Liver (tissue), 10 donors: ENCODE measurements at places on chromosomes 4 and X. TPM values are rescaled to one million over a fixed set of nuclear protein-coding genes. Genes with fewer than 3 reads are reported as not detected.

- no peak for DNase-seq
Observed at GRCh38 chr4:77699731-77700210, 94.2 kb downstream of the CXCL13 start.

The NUDT9 gene
- 9.2 TPM for total RNA-seq

- no peak for DNase-seq
Observed at GRCh38 chr4:1413204-1413663, 7.0 kb upstream of the NKX1-1 start.

GRCh38 chr4:150680651-150681050 lies 98.7 kb downstream of the MAB21L2 start:
- no peak for DNase-seq

DNA sequence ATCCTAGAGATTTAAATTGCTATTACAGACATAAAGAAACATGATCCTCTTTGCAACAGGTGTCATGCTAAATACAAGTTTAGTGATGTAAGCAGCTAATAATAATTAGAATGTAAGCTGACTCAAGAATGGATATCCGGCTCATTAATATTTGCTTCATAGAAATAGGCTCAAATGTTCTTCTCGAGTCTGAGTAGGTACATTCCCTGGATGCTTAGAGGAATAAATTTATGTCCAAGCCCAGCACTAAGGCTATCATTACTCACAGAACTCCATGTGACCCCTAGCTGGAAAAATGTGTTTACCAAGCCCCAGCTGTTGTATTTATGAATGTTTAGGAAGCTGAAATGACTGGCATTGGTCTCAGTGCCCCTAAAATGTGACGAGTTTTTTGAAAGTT lies 87.6 kb upstream of the TSPAN7 start:
- DNase-seq: no peak

DNA sequence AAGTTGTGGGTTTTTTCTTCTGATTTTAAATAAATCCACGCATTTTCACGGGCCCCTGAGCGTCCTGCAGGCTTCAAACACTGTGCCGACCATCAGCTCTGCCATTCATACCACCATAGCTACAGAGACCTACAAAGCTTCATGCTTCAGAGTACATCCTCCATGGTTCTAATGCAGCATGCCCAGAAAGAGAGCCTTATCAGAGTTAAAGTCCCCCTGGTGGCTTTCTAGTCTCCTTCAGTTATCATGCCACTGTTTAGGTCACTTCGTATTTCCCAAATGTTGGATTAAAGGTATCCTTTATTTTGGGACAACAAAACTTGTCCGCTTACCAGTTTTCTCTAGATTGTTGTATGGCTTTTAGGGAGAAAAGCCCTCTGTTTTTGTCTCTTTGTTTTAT lies 66.7 kb upstream of the VCX2 start:
- no peak for DNase-seq

GRCh38 chr4:108247387-108248049 lies 78.8 kb upstream of the LEF1 start:
- DNase-seq: no peak

GRCh38 chrX:40153345-40154249 lies 55.8 kb upstream of the BCOR start:
- no peak for DNase-seq

The GPRIN3 gene
- total RNA-seq: 1.4 TPM

The SH3D19 gene
- total RNA-seq: 11.0 TPM

DNA sequence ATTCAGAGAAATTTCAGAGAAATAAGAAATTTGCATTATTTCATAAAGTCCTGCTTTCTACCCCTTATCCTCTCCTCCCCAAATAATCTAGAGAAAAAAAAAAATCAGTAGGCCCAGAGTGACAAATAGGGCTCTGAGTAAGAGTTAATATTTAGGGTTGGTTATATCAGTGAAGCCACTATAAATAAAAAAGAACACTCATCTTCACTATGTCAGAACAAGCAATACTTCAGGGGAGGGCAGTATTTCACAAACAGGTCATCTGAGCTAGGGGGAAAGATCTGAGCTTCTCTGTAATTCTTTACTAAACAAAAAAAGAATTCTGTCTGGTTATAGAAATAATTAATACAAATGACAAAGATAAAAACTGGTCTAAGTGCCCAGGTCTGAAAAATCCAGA lies 39.4 kb downstream of the PDE5A start:
- no peak for DNase-seq

DNA sequence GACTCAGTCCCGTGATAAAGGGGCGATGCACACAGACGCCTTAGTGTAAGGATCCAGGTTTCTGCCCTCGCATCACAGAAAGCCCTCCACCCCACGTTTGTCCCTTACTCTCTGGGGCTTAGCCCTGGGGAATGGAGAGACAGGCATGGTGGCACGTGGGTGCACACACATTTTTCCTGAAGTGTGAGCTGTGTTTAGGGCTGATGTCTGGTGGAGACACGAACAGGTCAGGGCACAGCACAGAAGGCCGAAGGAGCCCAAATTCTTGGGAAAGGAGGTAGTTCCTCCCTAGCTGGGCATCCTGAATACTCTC lies 84.3 kb upstream of the DHRSX start:
- no peak for DNase-seq

- DNase-seq: no peak
Observed at GRCh38 chr4:110270492-110271197, 72.2 kb upstream of the ELOVL6 start.

The SLC38A5 gene
- total RNA-seq: 0.25 TPM

The SLC49A3 gene
- 2.5 TPM for total RNA-seq

- no peak for DNase-seq
Observed at GRCh38 chr4:66693694-66694093, 851.6 kb downstream of the CENPC start.

DNA sequence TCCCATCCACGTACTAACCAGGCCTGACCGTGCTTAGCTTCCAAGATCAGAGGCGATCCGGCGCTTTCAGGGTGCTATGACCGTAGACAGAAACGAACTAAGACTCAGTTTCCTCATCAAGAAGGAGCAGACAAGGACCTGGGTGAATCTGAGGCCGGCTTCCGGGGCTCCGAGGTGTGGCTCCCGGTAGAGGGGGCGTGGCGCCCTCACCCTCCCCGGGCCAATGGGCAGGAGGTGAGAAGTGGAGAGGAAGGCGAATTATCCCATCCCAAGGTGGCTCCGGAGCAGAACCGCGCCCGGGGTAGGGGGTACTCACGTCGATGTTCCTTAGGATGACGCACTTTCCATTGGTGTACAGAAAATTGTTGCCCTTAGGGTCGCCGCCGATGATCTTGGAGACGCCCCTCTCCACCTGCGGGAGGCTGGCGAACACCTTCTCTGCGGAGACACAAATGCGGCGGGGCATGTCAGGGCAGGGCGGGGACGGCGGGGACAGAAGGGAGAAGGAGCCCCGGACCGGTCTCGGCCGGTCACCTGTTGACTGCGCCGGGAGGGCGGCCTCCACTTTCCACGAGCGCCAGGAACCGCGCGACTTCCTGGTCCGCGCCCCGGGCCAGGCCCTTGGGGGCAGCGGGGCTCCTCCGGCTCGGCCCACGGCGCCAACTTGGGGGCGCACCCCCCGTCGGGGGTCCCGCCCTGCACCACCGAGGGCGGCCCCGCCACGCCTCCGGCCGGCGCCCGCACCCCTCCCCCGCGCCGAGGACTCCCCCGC lies 616 bp downstream of the WDR1 start:
- DNase-seq: peak; percentile 66

DNA sequence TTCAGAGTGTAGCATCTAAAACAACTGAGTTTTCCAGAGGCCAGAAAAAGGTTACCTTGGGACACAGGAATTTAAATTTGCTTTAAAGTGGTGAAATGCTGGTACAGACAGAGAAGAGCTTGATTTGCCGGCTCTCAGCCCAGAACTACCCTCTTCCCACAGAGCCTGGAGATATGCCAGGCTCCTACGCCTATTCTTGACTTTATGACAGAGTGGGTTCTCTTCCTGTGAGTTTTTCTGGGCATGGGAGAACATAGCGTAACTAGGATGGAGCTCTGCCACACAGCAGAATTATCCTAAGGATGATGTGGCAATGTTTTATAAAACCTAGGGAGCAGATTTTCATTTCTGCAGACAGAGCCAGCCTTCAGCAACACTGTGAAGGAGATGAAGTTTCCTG lies 241.8 kb downstream of the GRIA3 start:
- no peak for DNase-seq

The FGB gene
- total RNA-seq: 11,744 TPM

The FRMPD4 gene
- 0.08 TPM for total RNA-seq

DNA sequence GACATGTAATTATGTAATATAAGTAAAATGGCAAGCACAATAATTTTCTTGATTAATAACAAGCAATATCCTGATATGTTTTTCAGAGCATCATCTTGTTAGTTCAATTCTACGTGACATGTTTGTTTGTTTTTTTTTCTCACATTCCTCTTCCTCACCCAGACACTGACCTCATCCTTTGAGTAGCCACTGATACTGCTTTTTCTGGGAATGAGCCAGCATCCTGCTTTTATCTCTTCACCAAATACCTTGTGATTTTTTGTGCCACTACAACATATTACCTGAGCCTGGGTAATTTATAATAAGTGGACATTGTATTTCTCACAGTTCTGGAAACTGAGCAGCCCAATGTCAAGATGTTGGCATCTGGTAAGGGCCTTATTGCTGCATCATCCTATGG lies 484.0 kb downstream of the NAF1 start:
- no peak for DNase-seq

GRCh38 chrX:3518870-3519269 lies 172.4 kb upstream of the MXRA5 start:
- DNase-seq: no peak

GRCh38 chrX:39194673-39195072 lies 393.4 kb downstream of the MID1IP1 start:
- no peak for DNase-seq

DNA sequence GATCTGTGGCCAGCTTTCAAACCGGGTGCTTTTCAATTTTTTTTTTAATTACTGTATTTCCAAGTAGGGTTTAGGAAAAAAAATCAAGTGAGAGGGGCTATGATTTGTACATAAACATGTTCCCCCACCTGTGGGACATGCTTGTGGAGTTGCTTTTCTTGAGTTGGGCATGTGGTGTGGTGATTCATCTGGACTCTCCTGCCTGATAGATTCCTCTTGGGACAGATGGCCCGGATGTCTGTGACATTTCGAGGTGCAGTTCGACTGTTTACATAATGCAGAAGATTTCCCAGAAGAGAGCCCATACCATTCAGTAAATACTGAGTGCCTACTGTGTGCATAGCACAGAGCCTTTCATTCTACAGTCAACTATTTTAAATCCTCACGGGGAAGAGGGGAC lies 49.9 kb downstream of the DOCK11 start:
- no peak for DNase-seq

The BANK1 gene
- total RNA-seq: 1.7 TPM

- DNase-seq: no peak
Observed at GRCh38 chr4:99248714-99249113, 29.7 kb upstream of the ADH6 start.

GRCh38 chr4:107950746-107951540 lies 19.6 kb downstream of the CYP2U1 start:
- DNase-seq: no peak

The NEUROG2 gene
- not detected for total RNA-seq

DNA sequence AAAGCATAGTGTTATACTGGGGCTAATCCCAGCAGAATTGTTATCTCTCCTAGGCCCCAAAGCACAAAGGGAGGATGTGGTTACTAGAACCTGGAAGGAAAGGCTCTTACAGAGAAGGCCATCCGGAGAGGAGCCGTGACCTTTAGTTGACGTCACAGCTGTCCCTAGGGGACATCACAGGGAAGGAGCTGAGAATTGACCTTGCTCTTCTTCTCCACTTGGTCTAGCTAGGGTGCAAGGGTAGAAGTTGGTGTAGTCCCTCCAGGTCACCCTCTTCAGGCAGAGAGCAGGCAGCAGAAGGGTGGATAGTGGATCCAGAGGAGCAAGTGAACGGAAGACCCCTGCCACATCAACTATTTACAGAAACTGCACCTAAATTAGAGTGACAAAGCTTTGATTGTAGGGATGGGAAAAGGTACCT lies 22.8 kb upstream of the FGF2 start:
- DNase-seq: no peak

DNA sequence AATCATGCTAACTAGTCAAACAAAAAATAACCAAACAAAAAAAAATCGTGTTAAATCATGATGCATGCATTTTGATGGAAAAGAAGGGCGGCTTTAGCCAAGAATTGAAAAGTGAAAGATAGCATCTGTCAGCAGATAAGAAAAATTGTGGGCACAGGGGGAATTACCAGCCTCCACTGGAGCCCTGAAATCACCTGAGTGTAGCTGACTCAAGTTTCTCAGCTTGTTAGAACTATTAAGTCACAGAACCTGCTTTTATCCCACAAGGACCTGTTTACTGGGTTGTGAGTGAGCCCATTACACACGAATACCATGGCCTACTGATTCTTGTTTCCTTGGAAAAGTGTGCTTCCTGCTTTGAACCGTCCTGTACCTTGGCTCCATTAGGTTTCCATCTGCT lies 85.2 kb downstream of the COX18 start:
- no peak for DNase-seq

GRCh38 chrX:30525732-30526131 lies 51.8 kb downstream of the TASL start:
- no peak for DNase-seq

DNA sequence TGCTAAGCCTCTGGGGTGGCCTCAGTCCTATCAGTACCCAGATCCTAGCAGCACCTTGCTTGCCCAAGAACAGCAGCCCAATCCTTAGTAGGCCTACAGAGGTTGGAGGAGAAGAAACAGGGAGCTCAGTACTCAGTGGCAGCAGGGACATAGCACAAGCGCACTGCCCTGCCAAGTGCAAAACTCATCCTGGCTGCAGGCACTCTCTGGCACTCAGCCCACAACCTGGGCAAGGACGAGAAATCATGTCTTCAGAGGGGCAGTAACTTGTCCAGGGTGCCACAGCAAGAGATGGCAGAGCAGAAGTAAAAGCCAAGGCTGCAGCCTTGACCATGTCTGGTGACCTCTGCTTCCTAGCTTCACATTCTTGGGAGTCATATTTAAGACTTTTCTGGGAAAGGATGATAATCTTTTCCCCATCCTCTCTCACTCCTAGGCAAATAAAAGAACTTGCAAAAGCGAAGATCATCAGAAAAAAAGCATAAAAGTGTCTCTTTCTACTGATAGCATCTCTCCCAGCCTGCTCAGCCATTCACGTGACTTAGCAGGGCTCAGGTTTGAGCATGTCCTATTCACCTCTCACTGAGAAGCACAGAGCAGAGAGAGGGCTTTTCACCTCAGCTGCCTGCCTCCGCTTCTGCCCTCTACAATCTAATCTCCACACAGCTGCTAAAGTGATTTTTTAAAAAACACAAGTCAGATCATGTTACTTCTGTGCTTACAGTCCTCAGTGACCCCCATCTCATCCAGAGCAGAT lies 37.2 kb upstream of the MAGEA4 start:
- DNase-seq: no peak
